ENCODE measurements at places on chromosomes 7 and 10.
A peak's percentile ranks its signal among the peaks of the same experiment; 100 is the strongest.

GRCh38 chr10:34187201-34187600 lies 627.9 kb downstream of the PARD3 start:
- peaks cover 8% of the 10 kb centered on the region for H3K4me1 ChIP-seq
- no peak overlapping the region for H3K4me3 ChIP-seq
- no peaks in the 10 kb centered on the region for H3K27me3 ChIP-seq
- DNase-seq = peak; percentile 23
- no peaks in the 10 kb centered on the region for H3K36me3 ChIP-seq

DNA sequence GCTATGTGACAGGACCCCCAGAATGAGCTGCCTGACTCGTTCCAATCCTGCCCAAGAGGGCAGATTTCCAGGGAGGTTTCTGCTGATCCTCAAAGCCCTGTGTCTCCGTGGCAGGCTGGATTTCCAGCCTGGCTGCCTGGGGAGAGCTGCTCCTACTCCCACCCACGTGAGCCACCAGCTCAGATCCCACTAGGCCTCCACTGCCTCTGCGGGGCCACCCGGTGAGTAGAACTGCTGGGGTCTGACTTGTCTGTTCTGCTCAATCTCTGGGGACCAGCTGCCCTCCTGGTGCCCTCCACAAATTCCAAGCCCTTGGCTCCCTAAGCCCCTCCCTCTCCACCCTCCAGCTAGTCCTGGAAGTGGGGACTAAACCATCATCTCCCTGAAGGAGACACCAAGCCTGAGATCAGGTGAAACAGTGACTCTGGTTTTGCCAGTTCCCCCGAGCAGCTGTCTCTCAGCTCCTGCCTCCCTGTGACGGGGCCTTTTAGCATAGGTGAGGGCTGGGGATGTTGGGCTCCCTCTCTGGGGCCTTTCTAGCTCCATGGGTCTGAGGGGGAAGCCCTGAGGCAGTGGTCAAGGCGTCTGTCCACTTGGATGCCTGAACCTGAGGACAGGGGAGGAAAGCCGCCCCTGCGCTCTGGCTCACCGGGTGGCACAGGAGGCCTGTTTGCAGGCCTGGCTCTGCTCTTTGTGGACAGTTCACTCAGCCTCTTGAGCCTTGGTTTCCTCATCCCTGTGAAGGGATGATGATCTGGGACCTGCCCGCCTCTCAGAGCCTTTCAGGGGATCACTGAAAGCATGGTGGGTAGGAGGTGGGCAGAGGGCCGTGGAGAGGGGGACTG lies 5.6 kb downstream of the FAM241B start:
- peaks cover 68% of the 10 kb centered on the region for H3K27me3 ChIP-seq
- no peak overlapping the region for H3K4me3 ChIP-seq
- no peak overlapping the region for H3K27ac ChIP-seq
- peaks cover 13% of the 10 kb centered on the region for H3K36me3 ChIP-seq
- peaks cover 3% of the 10 kb centered on the region for H3K4me1 ChIP-seq
- no peak for DNase-seq

DNA sequence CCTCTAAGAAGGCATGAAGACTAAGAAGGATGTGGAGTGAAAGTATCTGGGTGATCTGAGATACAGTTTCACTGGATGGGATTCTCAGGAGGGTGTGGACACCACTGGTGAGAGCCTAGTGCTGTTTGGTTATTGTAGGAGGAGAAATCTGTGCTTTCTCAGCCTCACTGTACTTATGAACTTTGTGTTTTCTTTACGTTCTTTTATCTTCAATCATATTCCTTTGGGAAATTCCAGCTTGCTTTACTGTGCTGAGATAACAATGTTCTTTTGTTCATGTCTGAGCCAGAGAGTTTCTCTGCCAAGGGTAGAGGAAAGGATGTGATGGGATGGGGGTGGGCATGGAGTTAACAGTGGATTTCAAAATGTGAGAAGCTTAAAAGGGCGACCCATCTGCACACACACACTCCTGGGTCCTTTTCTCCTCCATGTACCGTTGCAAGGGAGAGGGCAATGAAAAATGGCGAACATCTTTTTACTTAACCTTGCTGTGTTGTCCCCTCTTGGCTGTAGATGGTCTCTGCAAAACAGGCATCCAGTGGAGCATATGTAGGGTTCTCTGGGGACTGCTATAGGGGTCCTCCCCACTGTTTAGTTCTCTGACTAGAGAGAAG lies 25.0 kb upstream of the TAX1BP1 start:
- no peaks in the 10 kb centered on the region for H3K4me1 ChIP-seq
- H3K27ac ChIP-seq = no peak overlapping the region
- no peaks in the 10 kb centered on the region for H3K27me3 ChIP-seq
- no peak for DNase-seq

DNA sequence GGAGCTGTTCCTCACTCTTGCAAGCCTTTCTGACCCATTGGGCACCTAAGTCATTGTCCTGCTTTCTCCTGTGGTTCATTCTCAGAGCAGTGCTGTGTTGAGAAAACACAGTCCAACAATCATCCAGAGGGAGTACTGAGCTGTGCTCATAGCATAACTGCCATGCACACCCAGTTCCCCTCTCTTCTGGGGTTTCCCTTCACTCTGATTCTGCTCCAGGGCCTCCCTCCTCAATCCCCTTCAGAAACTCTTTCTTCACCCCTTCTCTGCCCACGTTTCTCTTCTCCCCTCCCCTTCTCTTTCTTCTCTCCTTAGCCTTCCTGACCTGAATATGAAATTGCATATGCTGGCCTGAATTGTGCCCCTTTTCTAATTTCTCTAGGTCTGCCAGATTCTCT lies 155.8 kb downstream of the AOAH start:
- no peak overlapping the region for H3K27ac ChIP-seq
- no peak overlapping the region for H3K4me3 ChIP-seq
- no peaks in the 10 kb centered on the region for H3K36me3 ChIP-seq
- H3K27me3 ChIP-seq = no peaks in the 10 kb centered on the region
- H3K4me1 ChIP-seq = peaks cover 1% of the 10 kb centered on the region
- no peak for DNase-seq

- H3K27ac ChIP-seq = peak overlapping the region; percentile 99
- DNase-seq = no peak
- peaks cover 5% of the 10 kb centered on the region for H3K4me1 ChIP-seq
- H3K36me3 ChIP-seq = peaks cover 4% of the 10 kb centered on the region
Observed at GRCh38 chr10:32959006-32959920, 1.2 kb upstream of the ITGB1 start.

GRCh38 chr10:77911535-77912123 lies 14.9 kb downstream of the DLG5 start:
- peaks cover 8% of the 10 kb centered on the region for H3K4me1 ChIP-seq
- H3K27me3 ChIP-seq = no peaks in the 10 kb centered on the region

Measured in mesenchymal stem cell (in vitro differentiated cells and primary cell).